ENCODE measurements at places on chromosomes 5 and 9. TPM values are rescaled to one million over a fixed set of nuclear protein-coding genes. Genes with fewer than 3 reads are reported as not detected.

GRCh38 chr9:100731557-100731956 is 153.7 kb downstream of the CAVIN4 start:
- no peak for DNase-seq
- no peak overlapping the region for H3K27ac ChIP-seq
- H3K4me3 ChIP-seq, result no peak overlapping the region
- no peaks in the 10 kb centered on the region for H3K27me3 ChIP-seq
- H3K36me3 ChIP-seq, result no peaks in the 10 kb centered on the region

- no peaks in the 10 kb centered on the region for H3K36me3 ChIP-seq
- no peak overlapping the region for H3K4me3 ChIP-seq
- no peaks in the 10 kb centered on the region for H3K4me1 ChIP-seq
- H3K27ac ChIP-seq, result no peak overlapping the region
These were observed 532.6 kb downstream of the CSNK1G3 start for GRCh38 chr5:124044613-124045012.

DNA sequence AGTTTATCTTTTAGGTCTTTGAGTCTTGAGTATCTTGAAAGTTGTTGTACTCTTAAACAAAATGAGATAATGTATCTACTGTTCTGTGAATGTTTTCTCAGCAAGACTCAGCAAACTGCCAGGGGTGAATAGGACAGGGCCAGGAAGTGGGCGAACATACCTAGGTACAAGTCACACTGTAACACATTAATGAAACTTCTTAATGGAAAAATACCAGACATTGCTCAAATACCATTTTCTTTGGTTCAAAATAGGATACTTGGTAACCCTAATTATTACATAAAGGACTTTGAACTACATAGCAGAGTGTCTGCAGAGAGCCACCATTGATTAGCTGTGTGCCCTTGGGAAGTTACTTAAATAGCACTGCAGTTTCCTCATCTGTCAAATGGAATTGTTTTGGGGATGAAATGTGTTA is 197.5 kb downstream of the ARHGEF28 start:
- peaks cover 3% of the 10 kb centered on the region for H3K36me3 ChIP-seq
- H3K4me3 ChIP-seq, result no peak overlapping the region
- DNase-seq, result no peak
- H3K27ac ChIP-seq, result no peak overlapping the region
- peaks cover 7% of the 10 kb centered on the region for H3K4me1 ChIP-seq

PDCD1LG2 gene
- not detected for polyA plus RNA-seq

CCL27 gene
- polyA plus RNA-seq, result 0.09 TPM

MLLT3 gene
- polyA plus RNA-seq, result 34.5 TPM

ABLIM3 gene
- polyA plus RNA-seq, result 10.0 TPM

Data from small intestine (tissue), 16 donors.